Memory B cell (primary cell): ENCODE measurements at places on chromosomes 1 and 21.

DNA sequence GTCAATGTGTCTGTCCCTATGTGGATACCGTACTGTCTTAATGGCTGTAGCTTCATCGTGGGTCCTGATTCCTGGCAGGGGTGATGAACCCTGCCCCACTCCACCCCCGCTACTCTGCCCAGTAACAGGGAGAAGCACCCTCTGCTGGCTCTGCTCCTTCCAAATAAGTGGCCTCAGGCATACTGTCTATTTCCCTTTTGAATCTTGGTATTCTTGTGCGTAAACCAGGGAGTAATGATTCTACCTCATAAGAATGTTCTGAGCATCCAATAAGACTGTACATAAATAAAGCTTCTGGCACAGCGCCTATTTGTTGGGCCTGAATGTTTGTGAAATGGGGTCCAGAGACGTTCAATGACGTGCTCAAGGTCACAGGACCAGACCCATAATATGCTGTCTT is 35.2 kb upstream of the CTPS1 start:
- DNase-seq = no peak
- no peak overlapping the region for H3K4me3 ChIP-seq
- H3K27ac ChIP-seq = no peak overlapping the region
- peaks cover 20% of the 10 kb centered on the region for H3K27me3 ChIP-seq
- H3K4me1 ChIP-seq = peaks cover 4% of the 10 kb centered on the region
- peaks cover 2% of the 10 kb centered on the region for H3K36me3 ChIP-seq

DNA sequence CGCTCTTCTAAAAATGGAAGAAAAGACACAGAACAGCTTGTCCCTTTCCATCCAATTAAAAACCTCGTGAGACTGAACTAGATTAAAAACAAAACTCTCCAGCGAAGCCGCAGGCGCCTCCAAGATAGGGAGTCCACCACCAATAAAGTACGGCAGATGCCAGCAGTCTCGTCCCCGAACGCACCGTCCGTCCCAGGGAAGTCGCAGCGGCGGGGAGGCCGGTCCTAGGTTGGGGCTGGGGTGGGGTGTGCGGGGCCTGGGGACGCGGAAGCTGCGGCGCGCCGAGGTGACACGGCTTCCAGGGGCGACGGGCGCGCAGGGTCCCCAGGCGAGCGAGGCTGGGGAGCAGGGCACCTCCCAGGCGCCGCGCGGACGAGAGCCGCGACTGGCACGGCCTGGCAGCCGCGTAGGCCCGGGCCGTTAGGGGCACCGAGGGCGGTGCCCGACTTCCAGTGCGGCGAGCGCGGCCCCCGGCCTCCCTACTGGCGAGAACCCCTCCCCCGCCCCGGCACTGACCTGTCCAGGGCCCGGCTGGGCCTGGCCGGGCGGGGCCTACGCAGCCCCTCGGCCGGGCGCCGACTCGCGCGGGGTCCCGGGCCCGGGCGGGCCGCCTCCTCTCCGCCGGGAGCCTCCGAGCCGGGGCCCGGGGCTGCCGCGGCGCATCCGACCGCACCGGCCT is 28.3 kb upstream of the A3GALT2 start:
- H3K4me1 ChIP-seq = peaks cover 28% of the 10 kb centered on the region
- peak overlapping the region; percentile 39 for H3K27ac ChIP-seq
- peak; percentile 24 for DNase-seq
- no peaks in the 10 kb centered on the region for H3K36me3 ChIP-seq
- H3K27me3 ChIP-seq = no peaks in the 10 kb centered on the region

DNA sequence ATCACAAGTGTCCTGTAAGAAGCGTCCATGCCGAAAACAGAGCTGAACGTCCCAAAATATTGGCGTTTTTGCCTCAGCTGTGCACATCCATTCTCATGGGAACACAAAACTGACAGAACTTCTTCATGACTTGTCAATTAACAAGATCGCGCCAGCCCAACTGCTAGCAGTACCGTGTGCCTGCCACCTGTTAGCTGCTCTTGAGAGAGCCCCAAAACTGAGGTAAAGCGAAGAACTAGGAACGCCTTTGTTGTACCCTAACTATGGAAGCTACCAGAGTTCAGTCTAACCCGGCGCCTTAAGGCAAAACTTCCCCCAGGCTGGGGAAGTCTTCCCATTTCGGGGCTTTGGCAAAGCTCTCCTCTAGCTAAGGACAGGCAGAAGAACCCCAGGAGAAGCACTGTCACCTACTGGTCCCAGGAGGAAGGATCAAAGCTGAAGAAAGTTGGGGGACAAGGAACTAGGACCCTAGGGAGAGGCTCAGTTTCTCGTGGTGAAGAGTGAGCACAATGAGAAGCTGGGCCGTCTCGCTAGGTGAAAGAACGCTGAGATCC is 719 bp downstream of the EYA3 start:
- H3K4me1 ChIP-seq = peaks cover 23% of the 10 kb centered on the region
- H3K36me3 ChIP-seq = peaks cover 1% of the 10 kb centered on the region
- H3K27ac ChIP-seq = peak overlapping the region; percentile 96
- DNase-seq = peak; percentile 40
- peak overlapping the region; percentile 91 for H3K4me3 ChIP-seq
- H3K27me3 ChIP-seq = no peaks in the 10 kb centered on the region

DNA sequence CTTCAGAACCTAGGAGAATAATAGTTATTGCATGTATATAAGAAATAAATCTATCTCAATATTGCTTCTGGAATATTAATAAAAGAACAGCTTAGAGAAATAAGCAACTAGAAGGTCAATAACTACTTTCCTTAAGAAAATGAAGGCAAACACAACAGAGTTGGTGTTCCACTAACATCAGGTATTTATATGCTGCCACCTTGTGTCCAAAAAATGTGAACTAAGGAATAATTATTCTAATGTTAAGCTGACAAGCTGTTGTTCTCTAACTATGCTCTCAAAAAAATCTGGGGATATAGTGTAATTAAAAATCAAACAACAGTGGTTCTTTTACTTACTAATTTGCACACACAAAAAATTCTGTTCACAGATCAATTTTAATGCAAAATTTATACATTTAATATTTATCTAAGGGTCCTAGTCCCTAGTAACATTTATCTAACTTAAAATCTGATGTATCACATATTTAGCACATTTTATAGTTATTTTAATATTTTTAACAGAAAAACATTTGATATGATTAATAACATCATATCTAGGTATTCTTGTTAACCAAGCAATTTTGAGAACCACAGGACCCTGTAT is 39.6 kb downstream of the UCHL5 start:
- H3K27me3 ChIP-seq = no peaks in the 10 kb centered on the region
- H3K36me3 ChIP-seq = peaks cover 5% of the 10 kb centered on the region
- H3K27ac ChIP-seq = no peak overlapping the region
- no peak overlapping the region for H3K4me3 ChIP-seq
- H3K4me1 ChIP-seq = no peaks in the 10 kb centered on the region

DNA sequence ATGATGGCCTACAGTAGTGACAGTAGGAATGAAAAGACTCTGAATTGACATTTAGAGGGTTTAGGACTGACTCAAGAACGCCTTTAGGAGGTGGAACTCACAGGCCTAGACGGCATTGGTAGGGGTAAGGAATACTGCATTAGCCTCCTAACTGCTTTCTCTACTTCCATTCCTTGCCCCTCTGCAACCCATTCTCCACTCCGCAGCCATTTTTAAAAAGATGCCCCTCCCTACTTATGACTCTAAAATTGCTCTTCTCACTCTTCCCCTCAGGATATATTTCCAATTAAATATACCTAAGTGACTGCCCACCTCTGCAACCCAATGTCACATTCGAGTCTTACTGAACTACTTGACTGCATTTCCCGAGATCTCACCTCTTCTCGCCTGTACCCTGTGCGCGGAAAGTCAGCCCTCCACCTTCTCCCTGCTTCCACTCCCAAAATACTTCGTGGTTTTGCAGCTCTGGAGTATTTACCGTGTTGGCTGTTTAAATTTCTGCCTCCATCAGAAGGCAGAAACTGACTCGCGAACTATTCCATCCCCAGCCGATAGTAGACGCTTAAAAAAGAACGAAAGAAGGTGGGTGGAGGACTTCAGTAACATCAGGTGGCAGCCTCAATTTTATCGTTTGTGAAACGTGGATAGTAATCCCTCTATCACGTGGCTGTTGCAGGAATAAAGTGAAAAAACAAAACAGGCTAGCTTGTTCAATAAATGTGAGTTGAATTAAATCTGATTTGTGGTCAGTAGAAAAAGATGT is 1.1 kb upstream of the YBX1 start:
- H3K27me3 ChIP-seq = no peaks in the 10 kb centered on the region
- no peak for DNase-seq
- peaks cover 37% of the 10 kb centered on the region for H3K4me1 ChIP-seq
- H3K36me3 ChIP-seq = peaks cover 13% of the 10 kb centered on the region
- H3K4me3 ChIP-seq = peak overlapping the region; percentile 93

GRCh38 chr1:185351734-185352466 is 34.9 kb upstream of the IVNS1ABP start:
- H3K27ac ChIP-seq = no peak overlapping the region
- peaks cover 5% of the 10 kb centered on the region for H3K4me1 ChIP-seq
- H3K4me3 ChIP-seq = no peak overlapping the region
- DNase-seq = no peak
- no peaks in the 10 kb centered on the region for H3K27me3 ChIP-seq

DNA sequence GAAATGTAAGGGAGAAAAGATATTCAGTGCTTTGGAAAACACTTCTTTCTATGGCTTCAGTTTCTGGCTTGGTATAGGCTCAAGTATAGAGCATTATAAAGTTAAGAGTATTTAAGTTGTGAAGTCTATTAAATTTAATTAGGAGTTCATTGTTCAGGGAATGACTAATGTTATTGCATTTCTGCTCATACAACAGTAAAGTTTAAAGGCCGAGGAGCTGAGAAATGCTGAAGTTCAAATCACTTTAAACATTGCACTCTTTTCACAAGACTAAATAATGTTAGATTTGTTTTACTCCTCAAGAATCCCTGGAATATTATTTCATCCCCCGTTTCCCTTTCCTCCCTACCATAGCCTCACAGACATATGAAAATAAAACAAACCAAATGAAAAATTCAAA is 30.1 kb downstream of the RGS5 start:
- H3K4me1 ChIP-seq = no peaks in the 10 kb centered on the region
- H3K36me3 ChIP-seq = no peaks in the 10 kb centered on the region
- peaks cover 7% of the 10 kb centered on the region for H3K27me3 ChIP-seq
- H3K4me3 ChIP-seq = no peak overlapping the region
- no peak for DNase-seq

- peaks cover 5% of the 10 kb centered on the region for H3K4me1 ChIP-seq
- DNase-seq = no peak
- no peak overlapping the region for H3K27ac ChIP-seq
- H3K36me3 ChIP-seq = no peaks in the 10 kb centered on the region
Observed at GRCh38 chr1:150210091-150210490, 25.8 kb downstream of the ANP32E start.

DNA sequence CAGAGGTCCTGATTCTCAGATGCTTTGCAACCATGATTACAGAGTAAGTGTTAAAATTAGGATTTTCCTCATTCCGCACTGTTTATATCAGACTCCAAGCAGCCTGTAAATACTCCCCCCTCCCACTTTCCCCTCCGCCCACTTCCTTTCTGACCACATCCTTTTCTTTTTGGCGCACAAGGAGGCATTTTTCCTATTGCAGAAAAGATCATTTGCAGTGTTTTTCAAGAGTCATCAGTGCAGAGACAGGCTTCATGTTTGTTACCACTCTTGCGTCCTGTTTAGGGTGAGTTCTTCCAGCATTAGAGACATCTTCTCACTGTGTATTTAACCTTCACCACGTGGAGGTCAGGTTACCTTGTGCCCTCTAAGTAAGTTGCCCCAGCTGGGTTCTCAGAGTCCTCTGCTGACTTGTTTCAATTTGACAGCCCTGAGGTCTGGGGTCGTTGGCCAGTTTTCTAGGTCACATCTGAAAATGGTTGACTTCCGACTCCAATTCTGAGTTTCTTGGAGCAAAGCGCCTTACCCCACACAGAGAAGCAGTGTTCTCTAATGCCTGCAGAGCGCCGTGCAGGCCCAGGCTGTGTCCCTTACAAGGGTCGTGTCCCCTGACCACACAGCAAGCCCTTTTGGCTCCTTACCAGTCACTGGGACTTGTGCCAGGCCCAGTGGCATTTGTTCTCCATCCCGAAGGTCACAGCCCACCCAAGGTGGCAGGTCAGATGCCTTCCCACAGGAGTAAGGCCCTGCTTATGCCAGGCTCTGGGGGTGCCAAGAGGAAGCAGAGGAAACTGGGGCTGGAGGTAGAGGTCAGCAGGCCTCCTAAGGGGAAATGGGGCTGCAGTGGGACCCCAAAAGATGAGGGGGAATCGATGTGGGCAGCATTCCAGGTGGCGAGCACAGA is 85.6 kb downstream of the FAM78B start:
- no peaks in the 10 kb centered on the region for H3K36me3 ChIP-seq
- no peak for DNase-seq
- no peaks in the 10 kb centered on the region for H3K4me1 ChIP-seq
- H3K27ac ChIP-seq = no peak overlapping the region
- peaks cover 6% of the 10 kb centered on the region for H3K27me3 ChIP-seq
